Right forelimb (tissue), 1 donor: ENCODE measurements at places on chromosomes 11 and 22.

- DNase-seq = no peak
Measured at GRCh38 chr22:26753125-26753862, 95.9 kb downstream of the MIAT start.

DNA sequence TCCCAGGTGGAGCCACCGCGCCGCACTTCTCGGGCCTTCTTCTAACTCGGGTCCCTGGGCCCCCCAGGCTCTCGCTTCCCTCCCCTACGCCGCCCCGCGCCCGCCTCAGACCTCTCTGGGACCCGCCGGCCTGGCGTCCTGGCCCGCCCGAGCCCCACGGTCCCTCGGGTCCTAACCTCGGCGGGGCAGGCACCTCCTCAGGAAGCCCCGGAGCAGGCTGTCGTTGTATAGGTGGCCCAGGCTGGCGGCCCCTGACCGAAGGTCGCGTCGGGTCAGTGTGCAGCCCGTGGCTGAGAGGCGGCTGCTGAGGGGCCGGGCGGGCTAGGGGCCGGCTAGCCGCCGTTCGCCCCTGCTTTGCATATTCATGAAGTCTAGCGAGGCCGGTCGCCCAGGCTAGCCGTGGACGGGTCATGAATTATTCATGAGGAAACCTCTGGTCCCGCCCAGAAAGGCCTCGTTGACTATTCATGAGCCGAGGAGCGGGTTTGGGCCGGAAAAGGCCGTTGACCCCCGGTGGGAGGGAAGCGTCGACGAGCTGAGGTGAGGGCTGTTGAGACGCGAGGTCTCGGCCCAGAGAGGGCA is at the start of gene HORMAD2:
TSS of gene HORMAD2 (plus strand) at position 513 of the 582 bp plus-strand sequence. CDS start 13,489 bp downstream, outside the sequence.
- peak; percentile 44 for DNase-seq

DNA sequence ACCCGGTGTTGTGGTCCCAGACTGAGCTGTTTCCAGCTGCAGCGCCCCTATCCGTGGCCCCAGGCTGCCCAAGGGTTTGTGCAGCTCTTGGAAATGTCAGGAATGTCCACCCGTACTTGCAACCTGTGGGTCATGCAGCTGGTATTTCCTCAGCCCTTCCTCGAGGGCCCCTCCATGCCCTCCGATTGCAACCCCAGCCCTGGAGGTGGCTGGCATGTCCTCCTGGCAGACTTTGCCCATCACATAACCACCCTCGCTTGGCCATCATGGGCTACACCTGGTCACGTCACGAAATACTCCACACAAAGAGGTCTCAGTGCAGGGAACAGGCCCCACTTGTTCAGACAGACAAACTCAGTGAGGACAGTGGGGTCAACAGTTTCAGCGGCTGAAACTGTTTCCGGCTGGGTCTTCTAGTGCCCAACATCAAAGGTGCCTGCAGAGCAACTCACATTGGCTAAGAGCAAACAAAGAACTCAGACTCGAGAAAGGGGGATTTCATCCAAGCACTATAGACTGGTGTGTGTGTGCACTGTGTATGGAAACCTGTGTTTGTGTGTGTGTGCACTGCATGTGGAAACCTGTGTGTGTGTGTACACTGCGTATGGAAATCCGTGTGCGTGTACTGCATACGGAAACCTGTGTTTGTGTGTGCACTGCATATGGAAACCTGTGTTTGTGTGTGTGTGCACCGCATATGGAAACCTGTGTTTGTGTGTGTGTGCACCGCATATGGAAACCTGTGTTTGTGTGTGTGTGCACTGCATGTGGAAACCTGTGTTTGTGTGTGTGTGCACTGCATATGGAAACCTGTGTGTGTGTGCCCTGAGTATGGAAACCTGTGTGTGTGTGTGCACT is 72.8 kb upstream of the CCND1 start:
- no peak for DNase-seq

DNA sequence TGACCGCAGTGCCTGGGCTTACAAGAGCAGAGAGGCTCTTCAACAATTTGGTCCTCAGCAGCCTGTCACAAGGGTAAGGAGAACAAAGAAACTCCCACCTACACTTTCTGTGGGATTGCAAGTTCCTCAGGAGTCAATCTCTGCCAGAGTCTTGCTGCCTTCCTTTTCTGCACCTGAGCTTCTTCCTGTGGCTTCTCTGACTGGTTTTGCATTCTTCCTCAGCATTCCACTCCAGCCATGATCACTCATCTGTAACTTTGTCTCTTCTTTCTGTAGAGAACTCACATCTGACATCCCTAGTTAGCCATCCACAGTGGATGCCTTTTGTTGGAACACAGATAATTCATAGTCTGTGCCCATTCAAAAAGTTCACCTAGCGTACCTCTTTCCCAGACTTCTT is 14.2 kb upstream of the OR6A2 start:
- DNase-seq = no peak

DNA sequence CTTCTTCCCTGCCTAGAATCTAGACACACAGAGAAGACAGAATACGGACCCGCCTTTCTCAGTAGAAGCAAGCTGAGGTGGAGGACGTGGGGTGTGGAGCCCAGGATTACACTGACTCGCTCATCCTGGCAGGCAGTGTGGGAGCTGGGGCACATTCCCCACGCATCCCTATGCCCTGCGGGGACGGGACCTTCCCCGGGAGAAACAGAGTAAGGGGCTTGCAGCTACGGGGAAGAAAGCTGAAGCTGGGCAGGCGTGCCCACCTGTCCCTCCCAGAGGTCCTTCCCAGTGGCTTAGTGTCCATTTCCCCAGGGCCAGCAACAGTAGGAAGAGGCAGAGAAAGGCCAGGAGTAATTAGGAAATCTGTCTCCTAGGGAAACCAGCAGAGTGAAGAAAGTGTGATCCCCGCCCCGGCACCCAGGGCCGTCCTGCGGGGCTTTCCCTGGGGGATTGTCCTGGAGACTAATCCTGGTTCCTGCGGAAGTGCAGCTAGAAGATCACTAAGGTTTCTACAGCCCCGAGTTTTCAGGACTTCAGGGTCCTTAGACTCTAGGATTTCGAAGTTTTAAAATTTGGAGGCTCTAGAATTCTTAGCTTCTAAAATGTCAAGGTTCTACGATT is 7.8 kb downstream of the DNAJB13 start:
- no peak for DNase-seq

- no peak for DNase-seq
Measured at GRCh38 chr22:22953791-22954190, 66.2 kb downstream of the IGLL5 start.

DNA sequence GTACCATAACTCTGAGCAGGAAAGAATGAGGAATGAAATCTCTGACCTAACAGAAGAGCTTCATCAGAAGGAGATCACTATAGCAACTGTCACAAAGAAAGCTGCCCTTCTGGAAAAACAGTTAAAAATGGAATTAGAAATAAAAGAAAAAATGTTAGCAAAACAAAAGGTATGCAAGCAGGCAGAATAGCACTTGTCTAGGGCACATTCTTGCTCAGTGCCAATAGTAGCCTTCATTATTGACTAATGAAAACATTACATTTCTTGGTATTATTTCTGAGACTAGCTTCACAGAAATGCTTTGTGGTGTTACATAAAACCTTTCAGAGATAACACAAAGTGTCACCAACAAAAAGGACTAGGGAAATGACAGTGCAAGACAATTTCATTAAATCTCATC is 63.9 kb downstream of the DEUP1 start:
- DNase-seq = no peak

DNA sequence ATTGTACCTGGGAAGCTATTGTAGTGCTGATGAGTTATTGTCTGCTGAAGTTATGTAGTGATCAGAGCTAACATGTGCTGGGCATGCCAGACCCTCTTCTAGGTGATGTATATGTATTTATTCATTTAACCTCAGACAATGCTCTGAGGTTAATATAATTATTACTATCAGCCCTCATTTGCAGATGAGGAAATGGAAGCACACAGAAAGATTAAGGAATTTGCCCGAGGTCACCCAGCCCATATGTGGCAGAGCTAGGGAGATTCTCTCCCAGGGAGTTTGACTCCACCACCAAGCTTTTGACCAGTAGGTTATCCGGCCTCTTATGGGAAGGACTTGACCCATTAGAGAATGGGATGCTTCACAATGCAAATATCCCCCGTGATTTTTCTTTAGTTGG is 114.2 kb upstream of the NAV2 start:
- no peak for DNase-seq

- DNase-seq = no peak
Measured at GRCh38 chr22:35409783-35410662, 10.1 kb downstream of the MCM5 start.

GRCh38 chr11:96326959-96327358 is 16.0 kb downstream of the MAML2 start:
- DNase-seq = no peak

DNA sequence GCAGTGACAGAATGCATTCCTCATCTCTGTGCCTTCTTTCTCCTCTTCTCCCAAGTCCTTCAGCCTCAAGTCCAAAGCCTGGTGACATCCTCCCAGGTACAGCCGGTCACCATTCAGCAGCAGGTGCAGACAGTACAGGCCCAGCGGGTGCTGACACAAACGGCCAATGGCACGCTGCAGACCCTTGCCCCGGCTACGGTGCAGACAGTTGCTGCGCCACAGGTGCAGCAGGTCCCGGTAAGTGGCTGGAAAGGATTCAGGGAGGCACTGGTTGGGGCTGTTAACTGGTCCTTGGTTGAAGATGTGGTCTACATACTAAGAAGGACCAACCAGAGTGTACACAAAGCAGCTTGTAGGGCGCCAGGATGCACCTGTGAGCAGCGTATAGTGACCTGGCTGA is 35.7 kb downstream of the SREBF2 start:
- no peak for DNase-seq
